ENCODE measurements at places on chromosomes 4 and X. TPM values are rescaled to one million over a fixed set of nuclear protein-coding genes. Genes with fewer than 3 reads are reported as not detected.

GCNA gene
- 3.9 TPM for total RNA-seq

PAGE5 gene
- not detected for total RNA-seq

SNX12 gene
- total RNA-seq, result 77.0 TPM

UCP1 gene
- total RNA-seq, result not detected

TEX13B gene
- not detected for total RNA-seq

CTAG2 gene
- total RNA-seq, result not detected

RIPPLY1 gene
- not detected for total RNA-seq

- DNase-seq, result peak; percentile 67
These were observed 24.9 kb downstream of the SH3BP2 start for GRCh38 chr4:2817701-2818350.

DNA sequence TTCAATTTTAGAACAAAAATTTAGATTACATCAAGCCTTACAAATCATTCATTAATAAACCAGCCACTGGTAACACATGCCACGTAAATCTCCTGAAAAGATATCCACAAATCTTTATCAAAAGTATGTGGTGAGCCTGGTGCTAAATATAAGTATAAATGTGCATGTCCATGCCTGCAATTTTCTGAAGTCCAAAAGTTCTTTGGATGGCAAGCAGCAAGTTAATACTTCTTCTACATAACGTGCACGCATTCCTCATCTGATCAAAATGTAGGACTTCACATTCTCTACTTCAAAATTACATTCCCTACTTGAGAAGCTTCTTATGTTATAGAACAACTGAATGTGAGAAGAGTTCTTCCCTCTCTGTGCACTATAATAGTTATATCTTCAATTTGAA, 49.8 kb downstream of the HHIP start:
- DNase-seq, result no peak

GRCh38 chrX:101206471-101206870, 13.1 kb upstream of the DRP2 start:
- DNase-seq, result no peak

- no peak for DNase-seq
These were observed 1.1 kb upstream of the SEL1L3 start for GRCh38 chr4:25863831-25864418.

GRCh38 chr4:108313546-108314339, 145.0 kb upstream of the LEF1 start:
- DNase-seq, result no peak

DNA sequence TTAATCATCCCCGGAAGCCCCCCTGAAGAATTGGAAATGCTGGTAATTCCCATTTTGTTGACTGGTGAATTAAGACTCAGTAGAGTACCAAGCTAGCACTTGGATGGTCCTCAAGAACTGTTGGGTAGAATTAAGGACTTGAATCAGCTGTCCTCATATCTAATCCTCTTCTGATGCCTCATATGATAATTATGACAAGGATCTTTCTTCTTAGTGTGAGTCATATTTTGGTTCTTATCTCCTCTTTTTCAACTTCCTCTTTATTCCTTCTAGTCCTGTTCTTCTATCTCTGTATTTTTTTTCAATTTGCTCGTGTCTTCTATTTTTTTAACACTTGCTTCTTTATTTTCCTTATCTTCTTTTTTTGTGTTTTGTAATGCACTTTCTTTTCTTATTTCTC, 206.3 kb upstream of the ANXA3 start:
- DNase-seq, result no peak

GRCh38 chr4:23630110-23630509, 259.7 kb downstream of the PPARGC1A start:
- DNase-seq, result no peak

DNA sequence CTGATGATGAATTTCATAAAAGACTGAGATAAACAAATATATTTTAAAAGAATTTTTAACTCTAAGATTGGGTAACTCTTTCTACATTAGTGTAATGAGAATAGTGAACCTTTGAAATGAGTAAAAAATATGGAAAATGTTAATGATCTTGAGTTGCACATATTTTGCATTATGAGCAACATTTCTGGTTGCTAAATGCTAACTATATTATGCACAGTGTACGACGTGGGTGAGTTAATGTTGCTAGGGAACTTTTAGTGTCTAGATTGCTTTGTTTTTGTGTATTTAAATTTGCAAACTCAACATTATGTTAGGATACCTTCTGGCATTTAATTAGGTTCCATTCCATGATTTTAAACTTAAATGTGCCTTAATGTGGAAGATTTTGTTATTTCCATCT, 612.9 kb upstream of the GALNT7 start:
- no peak for DNase-seq

DNA sequence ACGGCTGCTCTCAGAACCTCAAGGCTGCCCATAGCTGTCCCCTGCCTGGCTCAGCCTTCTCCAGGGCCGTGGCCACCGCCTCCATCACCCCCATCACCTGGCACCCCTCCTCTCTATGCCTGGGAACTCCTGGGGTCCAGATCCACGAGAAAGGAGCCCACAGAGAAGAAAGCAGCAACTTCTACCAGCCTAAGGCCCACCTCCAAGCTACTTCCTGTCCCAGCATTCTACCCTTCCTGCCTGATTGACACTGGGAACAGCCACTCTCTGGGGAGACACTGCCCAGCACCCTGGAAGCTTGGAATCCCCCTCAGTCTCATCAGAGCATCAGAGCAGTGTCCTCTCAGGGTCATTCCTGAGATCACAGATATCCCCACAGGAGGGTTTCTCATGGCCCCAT, 36.9 kb upstream of the PROM1 start:
- DNase-seq, result no peak

GRCh38 chr4:146852360-146852759, 93.3 kb downstream of the TTC29 start:
- no peak for DNase-seq

- DNase-seq, result no peak
These were observed 192.2 kb upstream of the TLL1 start for GRCh38 chr4:165680821-165681220.

GRCh38 chr4:169231647-169232262, 39.0 kb downstream of the SH3RF1 start:
- DNase-seq, result no peak
